ENCODE measurements at places on chromosomes 3 and 15.

GRCh38 chr3:29514170-29514569 is 233.3 kb downstream of the RBMS3 start:
- DNase-seq = no peak

DNA sequence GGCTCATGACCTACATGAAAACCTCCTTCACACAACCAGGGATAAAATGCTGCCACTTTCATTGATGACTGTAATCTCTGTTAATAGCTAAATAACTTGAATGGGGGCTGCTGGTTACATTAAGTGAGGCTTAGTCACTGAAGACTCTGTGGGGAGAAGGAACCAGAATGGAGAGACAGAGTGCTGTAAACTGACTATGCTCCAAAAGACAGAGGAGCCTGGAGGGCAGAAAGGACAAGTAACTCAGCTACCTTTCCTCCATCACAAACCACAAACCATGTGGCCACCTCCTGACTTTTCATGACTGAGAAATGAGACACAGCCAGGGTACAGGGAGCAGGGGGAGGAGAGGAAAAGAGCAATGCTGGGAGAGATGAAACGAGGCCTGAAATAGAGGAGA is 97.1 kb upstream of the TRIM42 start:
- DNase-seq = no peak

- no peak for DNase-seq
Observed at GRCh38 chr15:37109168-37109871, 9.0 kb upstream of the MEIS2 start.

- DNase-seq = no peak
Observed at GRCh38 chr3:170499562-170500156, 81.0 kb downstream of the CLDN11 start.

- no peak for DNase-seq
Observed at GRCh38 chr3:115859002-115859807, 235.9 kb downstream of the GAP43 start.

GRCh38 chr15:93126148-93126547 is 37.1 kb upstream of the RGMA start:
- DNase-seq = no peak

- no peak for DNase-seq
Observed at GRCh38 chr15:65789105-65789504, 3.0 kb downstream of the DENND4A start.

GRCh38 chr3:136783708-136784191 is 31.6 kb upstream of the STAG1 start:
- DNase-seq = no peak

DNA sequence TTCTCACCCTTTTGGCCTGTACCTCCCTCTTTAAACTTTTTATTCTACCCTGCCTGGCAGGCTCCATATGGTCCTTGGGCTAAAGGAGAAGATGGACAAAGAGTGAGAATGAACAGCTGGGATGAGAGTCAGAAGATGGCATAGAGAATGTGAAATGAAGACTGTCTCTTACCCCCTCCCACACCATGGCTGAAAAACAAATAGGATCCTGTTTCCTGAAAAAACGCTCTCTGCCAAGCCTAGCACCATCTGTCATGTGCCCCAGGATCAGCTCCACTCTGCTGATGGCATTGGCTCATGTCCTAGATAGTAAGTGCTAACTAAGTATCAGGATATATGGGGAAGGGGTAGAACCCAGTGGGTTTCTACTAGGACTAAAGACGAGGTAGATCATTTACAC is 238.6 kb downstream of the MEX3B start:
- DNase-seq = no peak

- no peak for DNase-seq
Observed at GRCh38 chr3:31300456-31301443, 232.0 kb upstream of the STT3B start.

GRCh38 chr15:99059010-99059981 is 45.6 kb upstream of the SYNM start:
- DNase-seq = peak; percentile 11

DNA sequence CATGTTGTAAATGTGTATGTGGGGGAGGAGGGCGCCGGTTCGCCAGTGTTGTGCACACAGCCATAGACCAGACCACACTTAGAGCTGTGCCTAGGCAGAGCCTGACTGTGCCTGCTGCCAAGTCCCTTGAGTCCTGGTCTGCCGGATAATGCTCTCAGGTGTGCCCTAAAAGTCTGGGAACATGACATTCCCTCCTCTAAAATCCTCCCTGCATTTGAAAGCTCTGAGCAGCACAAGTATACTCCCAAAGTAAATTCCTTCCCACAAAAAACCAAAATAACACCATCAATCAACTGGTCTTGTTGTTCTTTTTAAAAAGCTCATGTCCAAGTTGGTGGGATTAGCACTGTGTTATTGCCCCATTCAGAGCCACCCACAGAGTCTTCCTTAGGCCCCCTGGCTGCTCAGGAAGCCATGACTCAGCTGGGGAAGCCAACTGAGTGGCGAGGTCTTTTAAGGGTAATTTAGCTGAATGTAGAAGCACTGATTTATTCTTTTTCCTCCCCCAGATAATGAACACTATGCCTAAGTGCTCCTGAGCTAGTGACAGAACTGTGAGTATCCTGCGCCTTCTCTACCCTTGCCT is 147.8 kb upstream of the MCTP2 start:
- no peak for DNase-seq

GRCh38 chr3:189655617-189656016 is 24.4 kb downstream of the TP63 start:
- no peak for DNase-seq

GRCh38 chr3:4990069-4990468 is 10.8 kb downstream of the BHLHE40 start:
- no peak for DNase-seq

DNA sequence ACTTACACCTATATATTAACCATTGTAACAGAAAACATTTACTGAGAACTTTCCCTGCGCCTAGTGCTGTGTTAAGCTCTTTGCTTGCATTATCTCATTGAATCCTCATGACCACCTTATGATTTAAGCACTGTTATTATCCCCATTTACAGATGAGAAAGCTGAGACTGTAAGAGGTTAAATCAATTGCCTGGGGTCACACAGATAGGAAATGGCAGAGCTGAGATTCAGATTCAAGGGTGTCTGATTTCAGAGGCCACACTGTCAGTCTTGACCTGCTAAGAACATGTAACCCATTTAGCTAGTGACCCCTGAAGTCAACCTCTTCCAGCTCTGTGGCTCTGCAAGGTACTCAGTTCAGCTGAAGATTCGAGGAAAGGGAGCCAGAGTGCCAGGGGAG is 143.9 kb downstream of the TLE3 start:
- DNase-seq = no peak

DNA sequence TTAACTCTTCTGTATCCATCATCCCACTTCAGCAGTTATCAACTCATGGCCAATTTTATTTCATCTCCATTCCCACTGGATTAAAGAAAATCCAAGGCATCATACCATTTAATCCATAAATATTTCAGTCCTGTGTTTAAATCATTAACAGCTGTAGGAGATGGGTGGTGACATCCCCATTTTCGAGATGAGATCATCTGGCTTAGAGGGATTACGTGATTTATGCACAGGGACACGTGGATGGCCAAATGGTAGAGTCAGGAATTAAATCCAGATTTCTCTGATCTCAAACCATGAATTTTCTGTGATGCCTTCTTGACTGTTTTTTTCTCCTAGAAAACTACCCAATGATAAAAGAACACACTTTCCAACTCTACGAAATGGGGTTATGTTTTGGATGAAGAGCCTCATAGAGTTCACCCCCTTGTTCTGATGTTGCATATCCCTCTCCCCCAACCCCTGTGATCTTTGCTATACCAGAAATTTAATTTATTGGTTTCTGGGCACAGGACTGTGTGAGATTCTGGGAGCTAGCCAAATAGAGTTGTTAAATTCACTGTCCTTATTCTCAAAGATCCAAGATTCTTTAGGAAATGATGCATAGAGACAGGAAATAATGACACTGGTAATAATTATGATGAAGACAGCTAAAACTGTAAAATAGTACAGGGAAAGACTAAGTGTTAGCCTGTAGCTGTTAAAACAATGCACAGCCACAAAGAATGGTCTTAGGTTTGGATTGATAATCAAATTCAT is 7.4 kb downstream of the ZNF589 start:
- DNase-seq = no peak

DNA sequence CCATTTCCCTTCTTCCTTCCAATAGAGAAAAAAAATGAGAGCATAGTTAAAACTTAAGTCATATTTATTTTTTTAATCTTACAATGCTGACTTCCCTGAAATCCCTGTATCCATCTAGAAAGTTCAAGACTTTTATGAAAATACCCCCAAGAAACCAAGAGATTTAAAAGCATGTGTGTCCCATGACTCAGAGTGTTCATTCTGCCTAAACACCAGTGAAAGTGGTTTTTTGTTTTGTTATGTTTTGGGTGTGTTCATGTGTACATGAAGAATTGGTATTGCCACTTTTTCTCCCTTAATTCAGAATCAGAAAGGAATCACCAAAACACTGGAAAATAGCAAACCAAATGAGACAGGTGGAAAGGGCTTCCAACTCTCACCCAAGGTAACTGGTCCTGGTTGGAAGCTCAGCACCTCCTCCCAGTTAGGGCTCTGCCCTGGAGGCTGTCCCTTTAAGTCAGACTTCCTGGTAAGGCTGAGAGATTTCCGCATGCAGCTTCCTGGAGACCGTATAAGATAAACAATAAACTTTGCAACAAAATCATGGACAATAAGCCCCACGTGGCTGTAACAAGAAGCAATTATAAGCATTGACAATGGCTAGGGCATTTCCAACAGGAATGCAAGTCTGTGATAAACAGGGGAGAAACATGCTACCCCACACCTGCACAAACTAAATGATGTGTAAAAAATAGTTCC is 121.9 kb upstream of the ARHGEF3 start:
- DNase-seq = no peak

- no peak for DNase-seq
Observed at GRCh38 chr15:78762985-78763795, 48.1 kb downstream of the ADAMTS7 start.

GRCh38 chr3:51585871-51586270 is 47.4 kb downstream of the RAD54L2 start:
- DNase-seq = no peak

- DNase-seq = no peak
Observed at GRCh38 chr15:26875476-26875850, 8.6 kb downstream of the GABRA5 start.

DNA sequence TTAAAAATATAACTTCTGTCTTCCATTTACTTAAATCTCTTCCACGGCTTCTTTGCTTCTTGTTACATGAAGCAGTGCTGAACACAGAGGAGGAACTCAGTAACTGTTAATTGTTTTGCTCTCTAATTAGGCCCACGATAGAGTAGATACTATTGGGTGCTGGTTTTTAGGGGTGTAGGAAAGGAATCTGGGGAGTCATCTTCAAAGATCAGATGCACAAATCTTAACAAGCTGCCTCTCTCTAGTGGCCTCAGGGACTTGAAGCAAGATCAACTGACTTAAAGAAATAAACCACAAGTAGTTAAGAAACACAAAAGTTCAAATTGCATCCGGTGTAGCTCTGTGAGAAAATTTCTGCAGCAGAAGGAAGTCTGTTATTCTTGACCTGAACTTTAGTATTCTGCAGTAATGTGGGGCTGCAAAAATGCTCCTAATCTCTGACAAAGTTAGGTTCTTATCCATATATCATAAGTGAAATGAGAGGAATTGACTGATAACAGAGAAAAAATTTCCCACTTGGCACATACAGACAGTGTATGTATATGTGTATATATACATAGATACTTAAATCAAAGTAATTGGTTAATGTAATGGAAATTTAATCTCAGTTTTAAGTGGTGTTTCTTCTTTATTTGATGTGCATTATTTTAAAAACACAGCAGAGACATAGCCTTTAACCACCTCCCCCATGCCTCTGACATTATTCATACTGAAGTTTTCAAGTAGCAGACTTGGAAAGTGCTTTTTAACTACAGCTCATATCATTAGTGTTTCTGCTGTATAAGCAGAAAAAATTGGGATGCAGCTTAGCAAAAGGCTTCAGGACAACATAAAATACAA is 51.8 kb downstream of the CHST2 start:
- no peak for DNase-seq

GRCh38 chr3:50246517-50246954 is 10.5 kb downstream of the GNAI2 start:
- DNase-seq = peak; percentile 43

GRCh38 chr3:155252021-155252420 is 41.5 kb downstream of the STRIT1 start:
- no peak for DNase-seq

DNA sequence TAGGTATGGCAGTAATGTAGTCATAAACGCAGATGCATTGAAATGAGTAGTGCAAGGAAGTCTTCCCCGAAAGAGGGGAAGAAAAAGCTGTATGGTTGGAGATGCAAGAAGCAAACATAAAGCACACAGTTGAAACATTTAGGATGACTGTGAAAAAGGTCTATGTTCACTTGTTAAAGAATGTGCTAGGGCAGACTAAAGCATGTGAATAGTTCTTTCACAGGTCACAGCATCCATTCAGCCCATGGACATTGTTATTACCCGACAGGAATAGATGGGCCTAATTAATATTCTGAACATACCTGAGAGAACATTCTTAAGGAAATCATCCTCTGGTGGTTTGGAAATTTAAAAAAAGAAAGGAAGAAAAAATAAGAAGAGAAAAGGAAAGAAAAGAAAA is 595.2 kb downstream of the ZIC1 start:
- DNase-seq = no peak

GRCh38 chr3:99548674-99549073 is 89.7 kb upstream of the COL8A1 start:
- no peak for DNase-seq

- no peak for DNase-seq
Observed at GRCh38 chr3:101036213-101036618, 43.0 kb upstream of the ABI3BP start.

GRCh38 chr15:45106002-45106790 is 7.8 kb downstream of the DUOX2 start:
- no peak for DNase-seq

GRCh38 chr3:150681057-150681456 is 22.7 kb downstream of the ERICH6 start:
- DNase-seq = no peak

DNA sequence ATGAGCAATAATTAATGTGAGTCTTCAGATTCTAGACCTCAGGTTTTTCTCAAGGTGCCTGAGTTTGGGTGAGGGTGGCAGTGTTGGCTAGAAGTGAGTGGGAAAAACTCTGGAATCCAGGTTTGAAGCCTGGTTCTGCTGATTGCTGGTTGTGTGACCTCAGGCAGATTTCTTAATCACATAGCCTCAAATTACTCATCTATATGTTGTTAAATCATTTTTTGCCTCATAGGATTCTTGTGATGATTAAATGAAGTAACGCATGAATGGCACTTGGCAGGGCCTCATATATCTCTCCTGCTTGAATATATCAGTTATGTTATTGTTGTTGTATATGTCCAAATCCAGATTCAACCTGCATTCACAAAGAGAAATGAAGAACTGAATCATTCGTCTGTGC is 60.5 kb downstream of the NR2F2 start:
- no peak for DNase-seq

DNA sequence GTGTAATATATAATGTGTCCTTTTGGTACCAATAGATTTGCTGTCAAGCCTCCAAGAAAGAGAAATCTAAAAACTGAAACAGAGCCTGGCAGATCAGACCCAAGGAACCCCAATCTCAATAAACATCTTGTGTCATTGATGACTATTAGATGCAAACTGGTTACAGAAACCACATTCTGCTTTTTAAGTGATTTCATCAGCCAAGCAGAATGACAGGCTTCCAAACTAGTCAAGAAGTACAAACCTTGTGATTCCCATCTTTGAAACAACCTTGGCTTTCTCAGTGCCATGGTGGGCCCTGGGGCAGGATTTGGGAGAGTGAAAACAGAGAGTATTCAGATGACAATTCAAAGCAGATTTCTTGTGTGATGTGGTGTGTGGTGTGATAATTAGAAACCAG is 45.6 kb upstream of the STRIT1 start:
- no peak for DNase-seq

GRCh38 chr3:43181202-43181821 is 75.4 kb upstream of the POMGNT2 start:
- no peak for DNase-seq
